SK-N-DZ (cell line): ENCODE measurements at places on chromosomes 2 and 18.

DNA sequence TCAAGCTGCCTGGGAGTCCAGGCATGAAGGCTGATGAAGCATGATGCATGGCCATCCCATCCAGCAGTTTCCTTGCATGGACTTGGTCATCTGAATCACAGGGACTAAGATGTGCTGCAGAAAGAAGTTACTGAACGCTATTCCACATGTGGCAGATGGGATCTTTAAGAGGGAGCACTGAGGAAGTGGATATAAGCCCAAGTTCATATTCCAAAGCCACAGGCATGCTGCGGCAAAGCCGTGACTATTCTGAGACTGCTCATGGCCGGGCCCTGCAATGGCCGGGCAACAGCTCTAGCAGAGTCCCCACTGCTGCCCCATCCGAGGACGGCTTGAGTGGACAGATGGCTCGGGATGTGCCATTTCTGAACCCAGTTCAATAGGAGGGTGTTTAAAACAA is 61.5 kb downstream of the STPG4 start:
- no peak for DNase-seq

- no peak for DNase-seq
Measured at GRCh38 chr2:111903930-111904439, 5.6 kb downstream of the MERTK start.

GRCh38 chr2:148455791-148456190 is 188.8 kb upstream of the EPC2 start:
- no peak for DNase-seq

- no peak for DNase-seq
Measured at GRCh38 chr2:160409480-160409879, 84.1 kb downstream of the RBMS1 start.

DNA sequence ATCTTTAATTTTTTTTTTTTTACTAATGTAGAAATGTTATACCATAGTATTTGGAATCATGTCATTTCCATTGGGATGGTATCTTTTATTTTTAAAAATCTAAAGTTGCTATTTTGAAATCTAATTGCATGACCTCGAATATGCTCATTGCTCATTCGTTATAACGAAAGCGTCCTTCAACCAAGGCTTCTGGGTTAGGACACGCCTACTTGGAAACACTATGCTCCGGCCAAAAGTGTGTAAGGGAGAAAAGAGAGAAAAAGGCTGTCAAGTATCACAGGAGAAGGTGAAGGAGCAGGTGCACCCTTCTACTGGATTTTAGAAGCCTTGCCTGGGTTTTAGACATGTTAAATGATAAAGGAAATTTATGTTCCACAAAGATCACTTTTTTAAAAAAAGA is 465.9 kb upstream of the ID2 start:
- DNase-seq: no peak
